Osteocyte (in vitro differentiated cells): ENCODE measurements at places on chromosomes 11 and 22.

- H3K4me1 ChIP-seq: peaks cover 11% of the 10 kb centered on the region
- H3K36me3 ChIP-seq: no peaks in the 10 kb centered on the region
- no peak for DNase-seq
- H3K27me3 ChIP-seq: peaks cover 13% of the 10 kb centered on the region
- H3K4me3 ChIP-seq: no peak overlapping the region
Observed at GRCh38 chr22:35552846-35553245, 12.2 kb downstream of the RASD2 start.

- no peak overlapping the region for H3K27ac ChIP-seq
- H3K4me1 ChIP-seq: peaks cover 13% of the 10 kb centered on the region
Observed at GRCh38 chr11:17790453-17790852, 55.9 kb downstream of the KCNC1 start.

DNA sequence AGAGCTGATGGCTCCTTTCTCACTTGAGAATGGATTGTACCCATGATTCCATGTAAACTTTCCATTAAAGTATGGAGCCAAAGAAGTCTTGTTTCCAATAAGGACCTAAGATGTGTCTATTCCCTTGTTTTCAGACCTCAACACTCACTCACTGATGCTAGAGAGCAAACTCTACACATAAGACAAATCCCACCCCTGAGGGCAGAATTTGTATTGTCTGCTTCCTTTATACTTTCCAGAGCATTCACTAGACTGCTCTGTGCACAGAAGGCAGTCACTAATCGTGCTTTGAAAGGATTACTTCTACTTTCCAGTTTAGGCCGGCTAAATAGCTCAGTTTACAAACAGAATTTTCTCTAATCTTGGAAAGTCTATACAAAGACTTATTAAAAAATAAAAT lies 6.4 kb downstream of the ANKRD49 start:
- H3K4me1 ChIP-seq: peaks cover 5% of the 10 kb centered on the region
- H3K27me3 ChIP-seq: no peaks in the 10 kb centered on the region
- H3K4me3 ChIP-seq: no peak overlapping the region
- no peak overlapping the region for H3K27ac ChIP-seq
- no peak for DNase-seq
- peaks cover 24% of the 10 kb centered on the region for H3K36me3 ChIP-seq

DNA sequence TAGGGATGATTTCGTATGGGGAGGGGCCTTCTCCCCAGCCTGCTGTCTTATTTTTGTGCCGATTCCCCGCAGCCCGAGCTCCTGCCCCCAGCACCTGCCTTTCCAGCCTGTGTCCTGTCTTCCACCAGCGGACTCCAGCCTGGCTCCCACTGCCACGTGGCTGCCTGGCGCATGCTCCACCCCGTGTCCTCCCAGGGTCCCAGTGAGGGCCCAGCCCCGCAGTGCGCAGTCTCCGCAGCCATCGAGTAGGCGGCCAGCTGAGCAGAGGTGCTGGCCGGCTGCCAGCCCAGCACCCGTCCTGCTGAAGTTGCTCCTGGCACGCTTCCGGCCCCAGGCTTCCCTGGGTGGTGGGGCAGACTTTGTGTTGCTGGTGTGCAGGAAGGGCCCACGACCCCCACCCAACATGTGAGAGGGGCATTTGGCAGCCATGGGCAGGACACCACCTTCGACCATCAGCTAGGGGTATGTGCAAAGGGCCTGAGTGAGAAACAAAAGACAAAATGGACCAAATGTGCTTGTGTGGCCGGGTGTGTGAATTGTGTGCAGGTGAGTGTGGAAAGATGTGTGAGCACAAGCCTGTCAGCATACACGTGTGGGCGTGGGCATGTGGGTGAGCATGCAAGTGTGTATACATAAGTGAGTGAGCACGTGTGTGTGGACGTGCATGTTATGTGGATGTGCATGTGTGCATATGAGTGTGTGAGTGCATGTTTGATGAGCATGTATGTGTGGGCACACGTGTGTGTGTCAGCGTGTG lies 55.9 kb downstream of the RTN4R start:
- DNase-seq: no peak
- H3K4me1 ChIP-seq: peaks cover 5% of the 10 kb centered on the region
- no peaks in the 10 kb centered on the region for H3K27me3 ChIP-seq
- H3K27ac ChIP-seq: no peak overlapping the region
- H3K4me3 ChIP-seq: no peak overlapping the region

- no peaks in the 10 kb centered on the region for H3K36me3 ChIP-seq
- peaks cover 15% of the 10 kb centered on the region for H3K27me3 ChIP-seq
- no peak for DNase-seq
- no peaks in the 10 kb centered on the region for H3K4me1 ChIP-seq
- no peak overlapping the region for H3K27ac ChIP-seq
Observed at GRCh38 chr11:107991868-107992414, 16.8 kb upstream of the CUL5 start.

DNA sequence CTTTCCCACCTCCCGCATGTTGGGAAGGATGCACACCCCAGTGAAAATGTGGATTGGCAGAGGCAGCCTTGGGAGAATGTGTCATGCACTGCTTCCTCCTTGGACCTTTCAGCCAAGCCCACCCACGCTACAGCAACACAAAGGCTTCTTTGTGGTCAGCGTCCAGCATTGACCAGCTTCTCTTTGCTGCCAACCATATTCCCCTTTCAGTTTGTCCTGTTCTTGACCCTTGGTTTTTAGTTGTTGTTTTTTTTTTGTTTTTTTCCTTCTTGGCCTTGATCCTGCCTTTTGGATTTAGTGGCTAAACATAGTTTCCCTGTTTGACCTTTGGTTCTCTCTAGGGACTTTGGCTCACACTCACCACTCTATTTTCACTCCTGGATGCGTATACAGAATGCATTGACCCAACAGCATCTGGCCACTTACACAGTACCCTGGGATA lies 573.6 kb downstream of the INSC start:
- peaks cover 1% of the 10 kb centered on the region for H3K4me1 ChIP-seq
- no peaks in the 10 kb centered on the region for H3K36me3 ChIP-seq
- H3K4me3 ChIP-seq: no peak overlapping the region
- no peak for DNase-seq
- H3K27me3 ChIP-seq: peaks cover 28% of the 10 kb centered on the region

GRCh38 chr11:61927501-61927900 lies 10.1 kb upstream of the RAB3IL1 start:
- H3K27ac ChIP-seq: peak overlapping the region; percentile 20
- peaks cover 45% of the 10 kb centered on the region for H3K4me1 ChIP-seq
- H3K36me3 ChIP-seq: no peaks in the 10 kb centered on the region
- peak; percentile 17 for DNase-seq
- no peak overlapping the region for H3K4me3 ChIP-seq

GRCh38 chr22:29798318-29798717 lies 31.1 kb downstream of the UQCR10 start:
- no peak for DNase-seq
- H3K4me1 ChIP-seq: no peaks in the 10 kb centered on the region
- no peaks in the 10 kb centered on the region for H3K27me3 ChIP-seq
- peaks cover 28% of the 10 kb centered on the region for H3K36me3 ChIP-seq
- no peak overlapping the region for H3K4me3 ChIP-seq

DNA sequence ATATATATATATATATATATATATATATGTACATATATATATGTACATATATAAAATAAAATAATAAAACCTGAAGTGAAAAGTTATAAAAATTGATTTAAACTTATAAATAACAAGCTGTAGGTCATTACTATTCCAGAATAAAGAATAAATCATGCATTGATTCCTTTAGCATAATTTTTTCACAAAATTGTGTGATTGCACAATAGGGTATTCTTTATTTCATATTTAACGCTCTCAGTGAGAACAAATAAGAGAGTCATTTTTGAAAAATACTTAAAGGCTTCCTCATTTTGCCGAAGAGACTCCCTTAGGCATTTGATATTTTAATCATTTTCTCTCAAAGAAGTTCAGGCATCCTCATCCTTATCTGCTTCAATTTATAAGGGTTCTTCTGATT lies 41.3 kb upstream of the API5 start:
- H3K4me3 ChIP-seq: no peak overlapping the region
- H3K27me3 ChIP-seq: no peaks in the 10 kb centered on the region
- no peaks in the 10 kb centered on the region for H3K4me1 ChIP-seq
- no peak for DNase-seq
- H3K27ac ChIP-seq: no peak overlapping the region

DNA sequence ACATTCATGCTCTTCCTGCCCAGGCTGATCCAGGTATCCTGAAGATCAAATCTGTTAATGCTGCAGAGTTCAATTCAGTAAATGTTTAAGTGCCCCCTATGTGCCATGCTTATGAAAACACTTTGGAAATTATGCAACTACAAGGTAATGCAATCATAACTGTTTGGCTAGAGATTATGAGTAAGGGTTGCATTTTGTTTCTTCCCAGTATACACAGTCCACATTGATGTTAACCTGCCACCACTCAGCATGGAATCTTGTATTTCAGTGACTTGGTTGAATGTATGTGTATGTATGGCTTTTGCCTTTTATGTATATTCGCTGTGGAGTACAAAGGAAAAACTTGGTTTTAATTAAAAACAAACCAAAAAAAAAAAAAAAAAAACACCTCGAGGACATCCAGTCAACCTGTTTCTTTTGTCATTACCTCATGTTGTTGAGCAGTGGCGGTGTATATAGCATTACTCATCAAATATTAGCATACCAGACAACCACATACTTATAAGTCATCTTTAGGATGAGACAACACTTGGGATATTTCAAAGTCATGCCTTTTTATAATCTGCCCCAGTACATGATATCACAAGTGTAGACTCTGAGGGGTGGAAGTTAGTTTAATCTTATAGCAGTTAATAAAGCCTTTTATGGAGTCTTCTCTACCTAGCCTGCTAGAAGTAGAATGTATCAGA lies 86.1 kb upstream of the HORMAD2 start:
- H3K36me3 ChIP-seq: peaks cover 21% of the 10 kb centered on the region
- peak overlapping the region; percentile 60 for H3K27ac ChIP-seq
- DNase-seq: no peak
- no peak overlapping the region for H3K4me3 ChIP-seq
- no peaks in the 10 kb centered on the region for H3K27me3 ChIP-seq

GRCh38 chr11:693415-693831 lies 1.6 kb downstream of the DEAF1 start:
- H3K27ac ChIP-seq: peak overlapping the region; percentile 89
- peaks cover 8% of the 10 kb centered on the region for H3K36me3 ChIP-seq
- H3K4me3 ChIP-seq: peak overlapping the region; percentile 85
- H3K4me1 ChIP-seq: peaks cover 75% of the 10 kb centered on the region
- no peaks in the 10 kb centered on the region for H3K27me3 ChIP-seq

DNA sequence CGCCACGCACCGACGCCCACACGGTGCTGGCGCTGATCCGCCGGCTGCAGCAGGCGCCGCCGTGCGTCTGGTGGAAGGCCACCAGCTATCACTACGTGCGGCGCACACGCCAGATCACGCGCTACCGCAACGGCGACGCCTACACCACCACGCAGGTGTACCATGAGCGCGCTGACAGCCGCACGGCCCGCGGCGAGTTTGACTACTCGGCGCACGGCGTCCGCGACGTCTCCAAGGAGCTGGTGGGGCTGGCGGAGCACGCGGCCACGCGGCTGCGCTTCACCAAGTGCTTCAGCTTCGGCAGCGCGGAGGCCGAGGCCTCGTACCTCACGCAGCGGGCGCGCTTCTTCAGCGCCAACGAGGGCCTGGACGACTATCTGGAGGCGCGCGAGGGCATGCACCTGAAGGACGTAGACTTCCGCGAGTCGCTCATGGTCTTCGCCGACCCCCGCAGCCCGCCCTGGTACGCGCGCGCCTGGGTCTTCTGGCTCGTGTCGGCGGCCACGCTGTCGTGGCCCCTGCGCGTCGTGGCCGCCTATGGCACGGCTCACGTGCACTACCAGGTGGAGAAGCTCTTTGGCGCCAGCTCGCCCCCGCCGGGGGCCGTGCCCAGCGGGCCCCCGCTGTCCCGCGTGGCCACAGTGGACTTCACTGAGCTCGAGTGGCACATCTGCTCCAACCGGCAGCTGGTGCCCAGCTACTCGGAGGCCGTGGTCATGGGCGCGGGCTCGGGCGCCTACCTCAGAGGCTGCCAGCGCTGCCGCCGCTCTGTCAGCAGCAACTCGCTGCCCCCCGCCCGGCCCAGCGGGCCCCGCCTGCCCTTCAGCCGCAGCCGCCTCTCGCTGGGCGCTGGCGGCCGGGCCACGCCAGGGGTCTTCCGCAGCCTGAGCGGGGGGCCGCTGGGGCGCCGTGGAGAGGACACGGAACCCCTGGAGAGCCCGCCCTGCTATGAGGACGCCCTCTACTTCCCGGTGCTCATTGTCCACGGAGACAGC lies 3.2 kb downstream of the TMEM151A start:
- no peak for DNase-seq
- no peak overlapping the region for H3K27ac ChIP-seq
- H3K4me1 ChIP-seq: peaks cover 12% of the 10 kb centered on the region
- H3K27me3 ChIP-seq: peaks cover 19% of the 10 kb centered on the region

GRCh38 chr11:70568814-70569617 lies 170.7 kb downstream of the CTTN start:
- H3K27ac ChIP-seq: no peak overlapping the region
- peaks cover 13% of the 10 kb centered on the region for H3K4me1 ChIP-seq
- no peaks in the 10 kb centered on the region for H3K27me3 ChIP-seq
- DNase-seq: no peak

- no peaks in the 10 kb centered on the region for H3K27me3 ChIP-seq
- no peak overlapping the region for H3K4me3 ChIP-seq
- H3K4me1 ChIP-seq: peaks cover 6% of the 10 kb centered on the region
- peaks cover 37% of the 10 kb centered on the region for H3K36me3 ChIP-seq
- no peak overlapping the region for H3K27ac ChIP-seq
- no peak for DNase-seq
Observed at GRCh38 chr22:50217543-50218152, 16.8 kb downstream of the SELENOO start.

- H3K36me3 ChIP-seq: no peaks in the 10 kb centered on the region
- H3K4me1 ChIP-seq: no peaks in the 10 kb centered on the region
- H3K4me3 ChIP-seq: no peak overlapping the region
- no peak for DNase-seq
Observed at GRCh38 chr11:111162305-111162704, 83.2 kb upstream of the POU2AF2 start.

GRCh38 chr11:121086866-121087265 lies 14.2 kb upstream of the TECTA start:
- no peaks in the 10 kb centered on the region for H3K27me3 ChIP-seq
- H3K4me3 ChIP-seq: no peak overlapping the region
- peaks cover 40% of the 10 kb centered on the region for H3K36me3 ChIP-seq
- no peak overlapping the region for H3K27ac ChIP-seq
- no peak for DNase-seq

GRCh38 chr11:113189909-113190667 lies 124.3 kb upstream of the TTC12 start:
- H3K27me3 ChIP-seq: no peaks in the 10 kb centered on the region
- DNase-seq: no peak
- H3K4me3 ChIP-seq: no peak overlapping the region
- H3K4me1 ChIP-seq: peaks cover 11% of the 10 kb centered on the region
- peak overlapping the region; percentile 45 for H3K27ac ChIP-seq

GRCh38 chr22:37462436-37462835 lies 23.7 kb downstream of the MFNG start:
- no peaks in the 10 kb centered on the region for H3K4me1 ChIP-seq
- H3K36me3 ChIP-seq: no peaks in the 10 kb centered on the region
- H3K4me3 ChIP-seq: no peak overlapping the region
- peaks cover 29% of the 10 kb centered on the region for H3K27me3 ChIP-seq
- no peak overlapping the region for H3K27ac ChIP-seq
- DNase-seq: no peak
